ENCODE measurements at places on chromosomes 2 and 18.

DNA sequence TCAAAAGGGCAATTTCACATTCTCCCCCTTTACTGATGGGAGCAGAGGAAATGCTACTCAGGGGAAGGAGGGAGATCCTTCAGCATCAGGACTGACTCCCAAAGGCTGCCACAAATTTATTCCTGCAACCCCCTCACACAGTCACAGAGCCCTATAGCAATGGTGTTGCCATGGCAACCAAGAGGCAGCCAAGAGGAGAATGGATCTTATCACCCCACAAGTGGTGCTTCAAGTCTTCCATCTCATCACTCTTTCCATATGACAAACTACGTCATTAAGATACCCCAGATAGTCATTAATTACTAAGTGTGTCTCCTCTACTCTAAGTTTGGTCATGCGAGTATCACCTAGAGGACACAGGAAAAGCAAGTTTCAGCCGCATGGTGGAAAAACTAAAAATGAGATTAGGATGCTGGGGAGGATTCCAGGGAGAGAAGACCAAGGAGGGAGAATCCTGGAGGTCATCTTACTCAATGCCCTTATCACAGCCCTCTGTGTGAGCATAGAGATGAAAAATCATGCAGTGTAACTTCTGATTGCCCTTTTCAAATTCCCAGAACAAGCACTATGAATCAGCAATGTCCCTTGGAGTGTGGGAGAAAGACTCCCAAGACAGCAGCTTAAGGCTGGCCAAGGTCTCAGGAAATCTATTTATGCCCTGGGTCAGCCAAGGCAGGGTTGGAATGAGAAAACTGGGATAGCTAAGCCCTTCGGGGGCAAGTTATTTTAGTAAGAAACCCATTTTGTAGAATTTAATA, 885.7 kb upstream of the KLHL29 start:
- no peak for DNase-seq

- peak; percentile 73 for DNase-seq
Observed at GRCh38 chr2:86035883-86036668, 69.6 kb downstream of the POLR1A start.

GRCh38 chr2:165843351-165843750, 49.3 kb upstream of the GALNT3 start:
- no peak for DNase-seq

DNA sequence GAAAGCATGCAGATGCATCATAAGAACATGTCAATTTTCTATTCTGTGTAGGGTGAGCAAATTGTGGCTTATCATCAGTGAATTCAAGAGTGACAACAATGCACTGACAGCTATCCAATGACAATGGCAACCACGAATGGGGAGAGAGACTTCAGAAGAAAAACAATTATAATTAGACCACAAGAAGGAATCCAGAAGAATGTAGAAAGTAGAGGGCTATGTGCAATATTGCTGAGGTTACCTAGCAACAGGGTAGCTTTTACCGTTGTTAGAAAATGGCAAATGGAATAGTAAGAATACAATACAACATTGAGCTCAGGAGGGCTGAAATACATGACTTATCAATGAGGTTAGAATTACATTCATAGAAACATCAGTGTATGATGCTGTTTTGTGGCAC, 71.1 kb upstream of the SESTD1 start:
- DNase-seq = no peak

GRCh38 chr18:48996901-48997463, 46.2 kb upstream of the SMAD7 start:
- no peak for DNase-seq

DNA sequence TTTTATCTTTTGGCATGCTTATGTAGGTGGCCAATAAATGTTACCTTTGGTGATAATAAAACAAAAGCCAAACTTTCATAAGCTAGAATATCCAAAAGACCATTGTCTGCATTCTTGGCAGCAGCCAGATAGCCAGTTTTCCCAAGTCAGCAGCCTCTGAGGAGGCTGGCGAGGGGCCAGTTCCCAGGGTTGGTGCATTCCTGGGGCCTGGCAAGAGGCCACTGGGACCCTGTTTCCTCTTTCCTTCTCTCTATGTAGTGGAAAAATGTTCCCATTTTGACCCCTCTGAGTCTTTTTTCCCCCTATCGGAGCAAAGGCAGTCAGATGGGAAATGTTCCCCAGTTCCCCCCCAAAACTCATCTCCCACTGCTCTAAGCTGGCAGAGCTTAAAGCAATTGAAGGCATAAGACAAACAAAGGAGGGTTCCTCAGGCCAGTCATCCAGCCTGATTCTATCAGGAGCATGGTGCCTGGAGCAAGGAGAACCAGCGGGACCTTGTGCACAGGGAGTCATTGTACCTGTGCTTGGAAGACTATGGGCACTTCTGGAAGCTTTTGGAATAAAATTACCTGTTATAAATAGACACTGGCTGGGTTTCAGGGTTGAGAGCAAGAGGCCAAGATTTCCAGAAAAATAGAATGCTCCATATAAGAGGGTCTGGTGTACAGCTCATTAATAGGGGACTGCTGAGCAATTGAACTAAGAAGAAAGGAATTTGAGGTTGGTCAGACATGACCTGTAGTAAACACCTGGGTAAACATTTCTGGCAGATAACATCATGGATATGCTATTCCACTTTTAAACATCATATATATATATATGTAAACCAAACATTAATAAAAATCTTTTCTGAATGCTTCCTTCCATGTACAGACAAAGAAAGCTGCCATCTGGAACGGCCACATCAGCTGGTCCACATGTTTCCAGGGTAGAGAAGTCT, 63.4 kb downstream of the NCKAP5 start:
- DNase-seq = no peak

DNA sequence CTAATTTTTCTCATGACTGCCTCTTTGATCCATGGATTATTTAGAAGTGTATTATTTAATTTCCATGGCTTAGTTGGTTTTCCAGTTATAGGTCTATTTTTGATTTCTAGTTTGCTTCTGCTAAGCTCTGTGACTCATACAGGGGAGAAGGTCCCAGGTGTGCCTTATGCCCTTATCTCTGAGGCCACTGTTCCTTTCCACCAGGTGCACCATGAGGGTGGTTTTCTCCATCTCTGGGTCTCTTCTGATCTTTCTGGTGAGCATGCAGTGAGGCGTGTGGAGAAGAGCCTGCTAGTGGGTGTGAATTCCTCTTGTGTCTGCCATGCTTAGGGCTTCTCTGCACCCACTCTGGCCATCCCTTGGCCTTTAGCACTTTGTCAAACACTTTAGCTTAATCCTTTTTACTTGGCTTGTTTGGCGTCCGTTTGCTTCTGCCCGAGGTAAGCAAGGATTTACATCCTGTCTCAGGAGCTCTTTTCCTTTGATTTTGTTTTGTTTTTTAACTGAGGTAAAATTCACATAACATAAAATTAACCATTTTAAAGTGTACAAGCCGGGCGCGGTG, 129.8 kb upstream of the ARL4C start:
- DNase-seq = no peak

DNA sequence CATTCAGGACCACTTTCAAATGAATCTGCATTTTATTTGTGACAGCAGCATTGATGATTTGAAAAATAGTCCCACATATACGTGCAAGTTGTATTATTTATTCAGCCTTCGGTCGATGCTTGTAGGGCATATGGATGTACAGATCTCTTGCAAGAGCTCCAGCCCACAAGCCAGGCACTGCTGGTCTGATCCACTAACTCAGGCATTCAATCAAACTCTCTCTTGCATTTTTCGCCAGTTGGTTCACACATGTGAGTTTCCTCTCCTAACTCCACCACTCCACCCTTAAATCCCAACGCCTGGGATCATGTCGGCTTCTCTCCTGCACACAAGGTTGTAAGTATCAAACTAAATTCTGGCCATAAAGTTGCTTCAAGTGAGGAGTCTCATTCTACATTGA, 318.7 kb downstream of the CYP26B1 start:
- no peak for DNase-seq
